ENCODE measurements at places on chromosomes 1 and 21.

- DNase-seq: peak; percentile 98
These were observed 33.2 kb upstream of the ENO1 start for GRCh38 chr1:8911416-8912309.

- no peak for DNase-seq
These were observed 30.2 kb downstream of the SNAP47 start for GRCh38 chr1:227765261-227766014.

- no peak for DNase-seq
These were observed 9.0 kb downstream of the FMO5 start for GRCh38 chr1:147216124-147216523.

DNA sequence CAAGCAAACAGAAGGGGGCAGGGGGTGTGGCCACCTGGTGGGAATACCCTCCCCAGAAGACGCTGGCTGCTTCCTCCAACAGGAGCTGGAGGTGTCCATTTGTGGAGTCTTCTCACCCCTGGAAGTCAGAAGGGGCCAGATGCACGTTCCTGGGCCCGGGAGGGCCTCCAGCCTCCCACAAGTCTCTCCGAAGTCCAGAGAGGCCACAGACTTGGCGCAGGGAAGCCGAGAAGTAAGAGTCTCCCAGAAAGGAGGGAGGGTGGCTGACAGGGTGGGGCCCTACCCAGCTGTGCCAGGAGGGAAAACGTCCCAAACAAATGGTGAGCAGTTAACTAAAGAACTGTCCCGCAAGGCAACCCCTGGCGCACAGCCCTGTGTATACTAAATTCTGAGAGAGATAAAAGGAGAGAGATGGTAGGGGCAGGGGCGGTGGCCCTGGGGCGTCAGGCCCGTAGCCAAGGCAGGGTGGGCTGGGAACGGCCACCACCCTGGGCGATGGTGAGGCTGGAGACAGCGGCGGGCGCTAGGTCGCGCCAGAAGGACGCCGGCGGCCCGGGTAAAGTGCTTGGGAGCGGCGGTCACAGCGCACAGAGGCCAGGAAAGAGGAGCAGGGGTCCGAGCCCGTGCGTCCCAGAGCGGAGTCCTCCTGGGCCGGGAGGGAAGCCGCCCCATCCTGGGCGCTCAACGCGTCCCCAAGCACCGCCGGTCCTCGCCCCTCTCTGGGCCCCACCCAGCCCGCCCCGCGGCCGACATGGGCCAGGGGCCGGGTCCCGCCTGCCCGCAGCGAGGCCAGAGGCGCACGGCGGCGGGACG, 1.2 kb downstream of the CHD5 start:
- DNase-seq: no peak

DNA sequence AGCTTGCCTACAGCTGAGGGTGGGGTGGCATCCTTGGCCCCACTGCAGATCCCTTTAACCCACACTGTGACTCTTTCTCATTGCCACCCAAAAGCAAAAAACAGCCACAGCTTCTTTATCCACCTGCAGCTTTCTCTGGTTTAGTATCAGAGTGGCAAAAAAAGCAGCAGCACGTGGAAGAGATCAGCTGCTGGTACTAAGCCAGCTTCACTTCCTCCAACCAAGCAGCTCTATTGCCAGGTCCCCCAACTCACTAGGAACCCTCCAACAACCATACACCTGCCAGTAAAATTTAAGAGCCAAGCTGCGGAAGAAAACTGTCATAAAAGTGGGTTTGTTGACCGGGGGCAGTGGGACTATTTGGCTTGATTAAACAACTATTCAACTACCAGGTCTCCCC, 66.4 kb downstream of the KDM1A start:
- no peak for DNase-seq

- no peak for DNase-seq
These were observed 12.8 kb downstream of the CELF3 start for GRCh38 chr1:151703813-151704212.

DNA sequence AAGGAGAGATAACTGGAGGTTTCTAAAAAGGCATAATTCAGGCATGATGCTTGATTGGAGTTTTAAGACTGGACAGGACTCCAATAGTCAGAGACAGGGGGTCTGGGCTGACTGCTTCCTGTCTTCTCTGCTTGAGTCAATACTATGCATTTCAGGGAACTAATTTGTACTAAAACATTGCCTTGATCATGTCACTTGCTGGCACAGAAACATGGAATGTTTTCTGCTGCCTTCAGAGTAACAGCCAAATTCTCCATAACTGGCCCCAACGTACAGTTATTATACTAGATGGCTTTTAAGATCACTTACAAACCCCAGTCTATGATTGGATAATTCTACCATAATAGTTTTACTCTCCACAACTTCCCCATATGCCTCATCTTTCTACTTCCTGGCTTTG, 247.0 kb downstream of the DNM3 start:
- no peak for DNase-seq

GRCh38 chr1:244757091-244757939, 78.1 kb upstream of the COX20 start:
- no peak for DNase-seq

- peak; percentile 30 for DNase-seq
These were observed 16.0 kb upstream of the LRIG2 start for GRCh38 chr1:113057006-113057405.

DNA sequence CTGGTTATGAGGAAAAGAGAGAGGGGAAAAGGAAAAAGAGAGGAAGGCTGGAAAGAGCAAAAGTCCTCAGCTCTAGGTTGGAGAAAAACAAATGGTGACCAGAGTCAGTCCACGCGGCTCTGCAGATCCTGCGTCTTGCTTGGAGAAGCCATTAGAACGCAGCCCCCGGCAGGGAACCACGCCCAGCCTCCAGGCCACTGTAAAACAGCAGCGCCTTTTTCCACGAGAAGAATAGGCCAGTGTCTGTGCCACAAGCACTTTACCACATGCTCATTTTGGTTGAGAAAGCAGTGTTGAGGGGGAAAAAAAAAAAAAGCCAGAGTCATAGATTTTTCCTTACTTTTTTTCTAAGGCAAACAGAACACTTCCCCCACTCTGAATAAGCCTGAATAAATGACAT, 846.9 kb upstream of the ADAMTS5 start:
- DNase-seq: no peak

DNA sequence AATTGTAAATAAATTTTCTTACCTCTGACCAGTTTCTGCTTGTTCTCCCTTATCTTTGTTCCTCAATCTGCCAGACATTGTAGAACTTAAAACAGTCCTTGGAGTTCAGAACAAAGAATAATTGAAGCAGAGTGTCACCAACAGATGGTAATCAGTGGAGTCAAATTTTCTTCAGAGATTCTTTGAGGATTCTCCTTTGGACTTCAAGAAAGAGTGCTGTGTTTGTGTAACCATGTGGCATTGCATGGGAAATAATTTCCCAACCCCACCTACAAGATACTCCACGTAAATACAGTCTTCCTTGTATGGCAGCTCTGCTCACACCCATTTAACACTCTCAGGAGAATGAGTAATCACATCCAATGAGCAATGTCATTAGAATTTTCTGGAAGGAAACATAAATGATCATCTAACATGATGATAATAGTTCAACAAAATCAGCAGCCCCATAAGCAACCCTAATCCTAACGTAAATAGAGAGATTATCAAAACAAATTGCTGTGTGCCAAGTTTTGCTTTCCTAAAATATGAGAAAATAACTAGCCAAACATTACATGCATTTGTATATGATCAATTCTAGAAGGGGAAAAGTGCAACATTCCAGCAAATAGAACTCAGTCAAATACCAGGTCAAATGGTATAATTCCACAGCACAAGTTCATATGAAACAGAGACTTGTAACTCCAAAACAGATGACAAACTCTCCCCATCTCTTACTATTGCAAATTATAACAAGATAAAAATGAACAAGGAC, 6.9 kb upstream of the DENND1B start:
- no peak for DNase-seq

DNA sequence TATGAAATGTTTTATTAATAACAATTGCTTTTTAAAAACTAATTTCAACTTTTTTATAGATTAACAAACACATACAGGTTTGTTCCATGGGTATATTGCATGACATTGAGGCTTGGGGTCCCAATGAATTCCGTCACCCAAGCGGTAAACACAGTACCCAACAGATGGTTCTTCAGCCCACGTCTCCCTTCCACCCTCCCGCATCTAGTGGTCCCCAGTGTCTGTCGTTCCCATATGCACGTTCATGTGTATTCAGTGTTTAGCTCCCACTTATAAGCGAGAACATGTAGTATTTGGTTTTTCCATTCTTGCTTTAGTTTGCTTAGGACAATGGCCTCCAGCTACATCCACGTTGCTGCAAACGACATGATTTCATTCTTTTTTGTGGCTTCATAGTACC, 48.6 kb downstream of the NOS1AP start:
- no peak for DNase-seq

DNA sequence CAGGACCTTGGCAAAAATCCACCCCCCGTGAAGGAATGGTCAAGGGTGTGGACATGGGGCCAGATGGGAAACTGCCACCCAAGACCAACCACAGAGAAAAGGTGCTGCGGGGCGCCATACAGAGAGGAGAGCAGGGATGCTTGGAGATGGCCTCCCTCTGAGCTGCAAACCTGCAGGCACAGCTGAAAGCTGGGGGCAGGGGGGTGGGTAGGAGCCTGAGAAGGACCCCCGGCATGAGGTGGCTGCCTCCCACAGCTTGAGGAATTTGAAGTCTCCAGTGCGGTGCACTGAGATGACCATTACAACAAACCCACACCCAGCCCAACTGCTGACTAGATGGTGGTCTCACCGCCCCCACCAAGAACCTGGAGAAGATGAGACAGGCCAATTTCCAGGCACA, 84.8 kb downstream of the WDR4 start:
- DNase-seq: no peak

GRCh38 chr1:26289158-26290059, 9.5 kb downstream of the SH3BGRL3 start:
- DNase-seq: no peak

DNA sequence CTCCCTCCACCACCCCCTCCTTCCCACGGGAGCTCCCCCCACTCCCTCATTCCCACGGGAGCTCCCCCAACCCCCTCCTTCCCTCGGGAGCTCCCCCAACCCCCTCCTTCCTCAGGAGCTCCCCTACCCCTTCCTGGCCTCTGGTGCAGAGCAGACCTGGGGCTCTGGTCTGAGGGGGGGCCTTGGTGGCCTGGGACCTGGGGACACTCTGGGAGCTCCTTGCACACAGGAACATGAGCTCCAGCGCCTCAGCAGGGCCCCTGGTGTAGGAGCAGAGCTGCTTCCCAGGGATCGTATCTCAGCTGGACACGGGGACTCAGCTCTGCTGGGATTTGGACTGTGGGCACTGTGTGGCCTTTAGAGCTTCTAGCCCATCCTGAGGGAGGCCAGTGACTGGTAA, 19.7 kb upstream of the PRSS38 start:
- no peak for DNase-seq

- no peak for DNase-seq
These were observed 84.1 kb upstream of the PRDX6 start for GRCh38 chr1:173392895-173393658.

- DNase-seq: peak; percentile 37
These were observed 51.5 kb upstream of the VAV3 start for GRCh38 chr1:108016451-108016920.

- DNase-seq: no peak
These were observed 150.6 kb upstream of the HOOK1 start for GRCh38 chr1:59664166-59664565.

DNA sequence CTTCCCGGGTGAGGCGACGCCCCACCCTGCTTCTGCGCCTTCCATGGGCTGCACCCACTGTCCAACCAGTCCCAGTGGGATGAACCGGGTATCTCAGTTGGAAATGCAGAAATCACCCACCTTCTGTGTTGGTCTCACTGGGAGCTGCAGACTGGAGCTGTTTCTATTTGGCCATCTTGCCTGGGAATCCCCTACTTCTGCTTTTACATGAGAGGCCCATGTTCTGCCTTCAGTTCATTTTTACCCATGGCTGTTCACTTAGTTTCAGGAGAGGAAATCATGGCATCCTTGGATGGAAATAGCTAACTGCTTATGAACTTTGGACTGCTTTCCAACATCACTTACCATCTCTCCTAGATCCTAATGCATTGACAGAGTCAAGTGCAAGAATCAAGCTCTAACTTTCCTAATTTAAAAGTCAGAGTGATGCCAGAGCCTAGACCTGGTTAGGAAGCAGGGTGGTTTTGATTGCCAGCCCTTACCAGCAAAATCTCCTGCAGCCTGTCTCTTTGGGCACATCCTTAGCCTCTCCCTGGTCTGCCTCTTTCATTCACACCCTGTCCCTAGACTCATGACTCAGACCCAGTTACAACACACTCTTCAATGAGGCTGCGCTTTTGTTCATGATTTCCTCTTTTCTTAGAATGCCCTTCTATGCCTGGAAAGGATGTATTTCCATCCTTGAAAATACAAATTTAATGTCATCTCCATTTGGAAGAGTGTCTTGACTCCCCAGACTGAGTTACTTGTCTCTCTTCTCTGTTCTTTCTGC, 137.2 kb downstream of the KCTD3 start:
- no peak for DNase-seq

- DNase-seq: no peak
These were observed 169.9 kb downstream of the BRINP2 start for GRCh38 chr1:177340601-177341067.

- DNase-seq: no peak
These were observed 497.8 kb upstream of the ADAMTS5 start for GRCh38 chr21:27464648-27465047.

- DNase-seq: peak; percentile 54
These were observed at the start of gene SLC44A3 for GRCh38 chr1:94819945-94820746. TSS of gene SLC44A3 (plus strand) at chr1:94820357. CDS start at chr1:94820452, 95 bp downstream.

DNA sequence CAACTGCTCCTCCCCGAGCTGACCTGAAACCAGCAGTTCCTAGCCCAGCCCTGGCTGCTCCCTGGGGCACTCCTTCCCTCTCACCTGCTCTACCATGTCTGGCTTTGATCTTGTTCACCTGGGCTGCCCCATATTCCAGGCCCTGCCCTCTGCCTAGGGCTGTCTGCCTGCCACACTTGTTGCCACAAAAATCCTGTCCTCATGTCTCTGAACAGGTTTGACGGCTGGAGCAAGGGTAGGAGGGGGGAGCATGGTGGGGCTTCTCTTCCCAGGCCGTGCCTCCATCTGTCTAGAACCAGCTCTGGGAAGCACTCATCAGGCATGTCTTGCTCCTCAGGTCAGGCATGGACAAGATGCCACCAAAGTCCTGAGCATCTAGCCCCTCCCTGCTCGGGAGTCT, 44.3 kb upstream of the WNT2B start:
- peak; percentile 55 for DNase-seq

DNA sequence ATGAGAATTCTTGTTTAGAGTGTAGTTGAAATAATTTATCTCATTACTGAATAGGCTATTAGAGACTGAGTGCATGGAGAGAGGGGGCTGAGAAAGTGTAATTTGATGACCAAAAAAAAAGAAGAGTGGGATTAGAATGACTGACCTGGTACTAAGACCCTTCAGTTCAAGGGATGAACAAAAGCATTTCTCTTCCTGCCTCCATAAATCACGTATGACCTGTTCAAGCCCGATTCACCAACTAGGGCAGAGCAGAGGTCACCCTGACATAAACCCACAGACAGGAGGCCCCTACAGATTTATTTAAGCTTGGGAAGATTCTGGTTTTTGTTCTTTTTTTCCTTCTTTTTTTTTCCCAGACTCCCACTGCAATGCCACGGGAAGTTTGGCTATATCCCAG, 123.7 kb upstream of the COP1 start:
- DNase-seq: no peak

DNA sequence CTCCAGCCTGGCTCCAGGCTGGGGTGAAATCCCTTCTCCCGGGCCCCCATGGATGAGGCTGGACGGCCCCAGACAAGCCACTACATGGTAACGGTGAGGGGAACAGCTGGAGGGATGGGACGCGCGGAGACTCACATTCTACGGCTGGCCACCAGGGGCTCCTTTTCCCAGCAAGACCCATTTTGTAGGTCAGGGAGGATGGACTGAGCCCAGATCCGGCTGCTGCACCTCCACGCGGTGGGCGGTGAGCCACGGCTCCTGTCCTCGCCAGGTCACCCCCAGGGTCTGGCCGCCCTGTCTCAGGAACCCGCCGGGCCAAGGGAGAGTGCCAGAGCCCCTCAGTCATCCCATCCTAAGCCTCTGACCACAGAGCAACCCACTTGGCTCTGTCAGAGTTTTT, 75.0 kb upstream of the ACTRT2 start:
- no peak for DNase-seq
